Cerebellar cortex (tissue), 1 donor: ENCODE measurements at places on chromosomes 5 and 9.

DNA sequence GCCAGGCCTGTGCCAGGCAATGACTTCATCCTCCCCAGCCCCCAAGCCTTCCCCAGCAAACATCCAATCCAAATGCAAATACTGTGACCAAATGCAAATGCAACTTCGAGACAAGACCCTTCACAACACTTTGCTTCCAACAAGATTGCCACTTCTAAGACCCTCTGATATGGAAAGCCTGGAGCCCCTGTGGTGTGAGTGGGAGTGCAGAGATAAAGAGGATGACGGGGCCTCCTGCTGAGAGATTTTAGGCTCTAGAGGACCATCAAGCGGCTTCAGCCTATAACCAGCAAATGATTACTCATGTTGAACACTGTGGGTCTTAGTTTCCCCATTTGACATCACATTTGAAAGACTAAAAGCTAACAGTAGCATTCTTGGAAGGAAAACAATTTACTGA lies 46.6 kb upstream of the GABRP start:
- no peak for DNase-seq

- no peak for DNase-seq
Measured at GRCh38 chr5:92418341-92418740, 1035.2 kb upstream of the ARRDC3 start.

DNA sequence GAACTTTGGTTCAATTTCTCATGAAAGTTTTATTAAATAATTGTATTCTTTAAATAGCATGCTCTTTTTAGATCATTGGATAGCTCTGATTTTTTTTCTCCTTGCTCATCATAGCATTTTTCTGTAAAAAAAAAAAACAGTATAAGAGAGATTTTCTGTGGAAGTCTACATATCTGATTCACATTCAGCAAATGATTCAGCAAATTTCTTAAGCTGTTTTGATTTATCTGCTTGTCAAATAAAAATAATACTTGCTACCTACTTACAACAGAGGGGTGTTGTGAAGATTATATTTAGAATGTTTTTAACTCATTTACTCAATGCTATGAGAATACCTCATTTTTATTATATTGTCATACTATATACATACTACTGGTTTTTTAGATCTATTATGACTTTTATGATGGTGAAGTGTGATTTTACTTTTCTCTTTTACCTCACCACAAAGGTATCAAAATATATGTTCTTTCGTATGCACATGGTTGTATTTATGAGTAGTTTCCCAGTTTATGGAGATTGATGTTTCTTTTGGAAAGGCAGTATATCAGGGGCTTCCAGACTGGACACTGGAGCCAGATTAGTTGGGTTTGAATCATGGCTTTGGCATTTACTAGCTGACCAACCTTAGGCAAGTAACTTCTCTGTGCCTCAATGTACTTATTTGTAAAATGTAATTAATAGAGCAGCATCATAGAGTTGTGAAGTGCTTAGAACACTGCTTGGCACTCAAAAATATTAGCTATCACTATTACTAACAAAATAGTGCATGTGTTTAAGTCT lies 25.5 kb downstream of the TNPO1 start:
- no peak for DNase-seq

DNA sequence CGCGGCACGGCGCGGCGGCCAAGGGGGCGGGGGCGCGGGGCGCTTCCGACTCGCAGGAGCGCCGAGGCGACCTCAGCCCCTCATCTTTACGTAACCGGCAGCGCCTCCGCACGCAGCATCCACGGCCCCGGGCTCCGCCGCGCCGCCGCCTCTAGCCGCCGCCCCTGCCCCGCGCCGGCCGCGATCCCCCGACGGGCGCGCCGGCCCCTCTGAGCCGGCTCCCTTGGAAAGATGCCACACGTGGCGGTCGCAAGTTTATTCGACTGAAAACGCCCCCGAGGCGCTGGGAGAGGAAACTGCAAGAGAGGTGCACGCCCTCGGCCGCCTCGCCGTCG lies 1.0 kb downstream of the KLF9 start:
- DNase-seq = no peak

DNA sequence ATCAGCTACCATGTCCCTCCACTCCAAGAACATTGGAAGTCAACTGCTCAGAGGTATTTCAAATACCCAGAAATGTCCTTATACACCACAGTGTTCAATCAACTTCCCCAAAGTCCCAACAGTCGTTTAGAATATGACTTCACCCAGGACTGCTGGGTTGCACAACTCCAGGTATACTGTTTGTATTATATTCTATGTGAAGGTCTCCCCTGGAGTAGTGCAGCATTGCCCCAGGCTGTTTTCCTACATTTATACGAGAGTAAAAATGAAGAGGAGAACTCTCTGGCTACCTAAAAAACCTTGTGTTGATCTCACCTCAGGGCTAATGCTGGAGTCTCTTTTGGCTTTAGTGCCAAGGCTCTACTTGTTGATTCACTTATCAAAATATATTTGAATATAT lies 183.6 kb upstream of the MAP3K1 start:
- no peak for DNase-seq

GRCh38 chr5:98492258-98492657 lies 281.2 kb upstream of the RGMB start:
- no peak for DNase-seq

DNA sequence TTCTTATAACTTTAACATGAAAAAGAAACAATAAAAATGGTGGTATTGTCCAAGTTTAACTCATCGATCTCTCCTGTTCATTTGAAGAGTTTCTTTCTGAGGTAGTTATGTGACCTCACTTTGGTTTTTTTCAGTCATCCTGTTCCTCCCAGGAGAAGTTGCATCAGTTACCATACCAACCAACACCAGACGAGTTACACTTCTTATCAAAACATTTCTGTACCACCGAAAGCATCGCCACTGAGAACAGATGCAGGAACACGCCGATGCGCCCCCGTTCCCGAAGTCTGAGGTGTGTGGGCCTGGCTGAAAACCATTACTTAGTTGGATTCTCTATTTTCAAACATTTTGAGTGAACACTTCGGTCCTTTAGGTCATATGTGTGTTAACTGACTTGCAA lies 96.3 kb downstream of the CD180 start:
- DNase-seq = no peak

DNA sequence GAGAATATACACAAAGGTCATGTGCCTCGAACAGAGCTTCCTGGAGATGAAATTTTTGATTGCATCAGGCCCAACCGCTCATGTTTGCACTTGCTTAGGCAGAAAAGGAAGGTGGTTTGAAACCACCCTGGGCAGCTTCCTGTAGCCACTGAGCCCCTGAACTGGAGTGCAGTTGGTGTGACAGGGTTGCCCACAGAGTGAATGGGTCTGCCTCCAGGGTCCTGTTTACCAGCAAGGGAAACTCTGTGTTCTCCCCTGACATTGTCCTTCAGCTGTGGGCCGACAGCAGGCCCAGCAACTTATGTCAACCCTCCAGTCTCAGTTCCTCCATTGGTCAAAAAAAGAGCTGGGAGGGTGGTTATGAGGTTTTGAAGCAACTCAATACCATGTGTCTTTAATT lies 289.6 kb downstream of the KIF4B start:
- no peak for DNase-seq

GRCh38 chr5:2514484-2514883 lies 237.0 kb downstream of the IRX2 start:
- no peak for DNase-seq

DNA sequence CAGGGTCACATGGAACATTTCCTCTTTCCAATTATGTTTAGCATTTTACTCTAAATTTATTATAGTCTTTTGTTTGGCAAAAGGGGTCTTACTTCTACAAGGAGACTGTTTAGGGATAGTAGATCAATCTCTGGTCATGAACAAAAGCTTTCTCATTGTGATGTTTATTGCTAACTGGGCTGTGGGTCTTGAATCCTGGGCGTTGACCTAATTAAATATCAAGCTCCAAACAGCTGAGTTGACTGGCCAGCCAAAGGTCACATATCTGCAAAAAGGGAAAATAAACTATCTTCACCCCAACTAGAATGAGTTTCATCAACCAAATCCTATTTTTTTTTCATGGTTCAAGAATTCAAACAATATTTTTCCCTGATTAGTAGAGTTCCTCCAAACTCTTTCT lies 245.4 kb upstream of the TUT7 start:
- no peak for DNase-seq

GRCh38 chr5:123124859-123125595 lies 36.0 kb downstream of the PRDM6 start:
- DNase-seq = no peak

GRCh38 chr9:136700959-136701667 lies 11.3 kb upstream of the DIPK1B start:
- DNase-seq = no peak

GRCh38 chr5:150606476-150606875 lies 34.0 kb upstream of the SYNPO start:
- DNase-seq = no peak

GRCh38 chr5:132289097-132289496 lies 5.1 kb upstream of the SLC22A4 start:
- DNase-seq = no peak

- DNase-seq = no peak
Measured at GRCh38 chr5:145470396-145470979, 364.7 kb downstream of the PRELID2 start.

DNA sequence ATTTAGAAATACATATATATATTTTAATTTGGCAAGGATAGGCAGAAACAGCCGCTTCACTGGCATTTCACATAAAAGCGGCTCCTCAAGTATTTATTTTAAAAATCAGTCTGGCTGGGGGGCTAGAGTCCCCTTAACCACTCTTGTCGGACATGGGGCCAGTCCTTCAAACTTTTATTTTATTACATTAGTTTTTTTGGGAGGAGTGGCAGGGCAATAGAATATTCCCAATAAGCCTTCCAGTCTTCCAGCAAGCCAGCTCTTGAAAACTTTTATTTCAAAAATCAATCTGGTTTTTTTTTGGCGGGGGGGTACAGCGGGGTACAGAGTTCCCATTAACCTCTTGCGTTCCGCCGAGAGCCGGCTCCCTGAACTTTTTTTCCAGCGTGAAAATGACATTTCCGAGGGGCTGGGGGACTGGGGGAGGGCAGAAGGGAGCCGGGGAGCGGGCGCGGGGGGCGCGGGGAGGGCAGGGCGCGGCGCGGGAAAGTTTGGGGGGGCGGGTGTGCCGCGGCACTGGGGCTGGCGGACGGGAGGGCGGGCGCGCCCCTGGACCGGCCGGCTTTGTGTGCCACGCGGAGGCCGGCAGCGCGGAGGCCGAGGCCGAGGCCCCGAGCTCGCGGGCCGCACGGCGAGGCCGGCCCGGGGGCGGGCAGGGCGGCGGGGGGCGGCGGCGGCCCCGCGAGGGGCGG lies 504 bp upstream of the ZNF618 start:
- no peak for DNase-seq

GRCh38 chr9:16012621-16013020 lies 459.8 kb downstream of the CCDC171 start:
- no peak for DNase-seq

DNA sequence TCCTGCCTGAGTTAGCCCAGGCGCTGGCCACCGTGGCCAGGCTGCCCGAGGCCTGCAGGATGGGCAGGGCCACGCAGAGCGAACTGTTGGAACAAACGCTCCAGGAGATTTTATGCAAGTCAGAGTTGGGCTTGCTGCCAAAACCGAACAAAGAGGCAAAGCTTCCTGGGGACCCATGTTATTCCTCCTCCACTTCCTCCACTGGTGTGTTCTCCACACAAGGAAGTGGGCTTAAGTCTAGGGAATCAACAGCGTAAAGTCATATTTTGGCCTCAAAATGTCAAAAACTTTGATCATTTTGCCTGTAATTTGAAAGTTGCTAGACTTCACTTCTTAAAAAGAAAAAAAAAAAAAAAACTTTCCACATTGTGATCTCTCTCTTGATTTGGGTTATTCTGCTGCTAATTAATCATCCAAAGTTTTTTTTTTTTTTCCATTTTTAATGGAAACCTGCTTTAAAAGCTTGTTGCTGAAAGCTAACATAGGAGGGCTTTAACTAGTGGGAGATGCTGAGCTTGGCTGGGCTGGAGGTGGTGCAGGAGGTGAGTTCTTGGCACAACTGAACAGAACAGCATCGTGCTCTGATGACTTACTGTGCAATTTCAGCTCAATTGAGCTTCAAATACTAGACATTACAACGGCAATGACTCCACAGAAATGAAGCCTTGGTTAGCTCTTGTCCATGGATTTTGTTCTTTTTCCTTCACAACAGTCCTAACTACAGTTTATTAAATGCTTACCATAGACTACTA lies 73.0 kb downstream of the PTPDC1 start:
- DNase-seq = no peak

DNA sequence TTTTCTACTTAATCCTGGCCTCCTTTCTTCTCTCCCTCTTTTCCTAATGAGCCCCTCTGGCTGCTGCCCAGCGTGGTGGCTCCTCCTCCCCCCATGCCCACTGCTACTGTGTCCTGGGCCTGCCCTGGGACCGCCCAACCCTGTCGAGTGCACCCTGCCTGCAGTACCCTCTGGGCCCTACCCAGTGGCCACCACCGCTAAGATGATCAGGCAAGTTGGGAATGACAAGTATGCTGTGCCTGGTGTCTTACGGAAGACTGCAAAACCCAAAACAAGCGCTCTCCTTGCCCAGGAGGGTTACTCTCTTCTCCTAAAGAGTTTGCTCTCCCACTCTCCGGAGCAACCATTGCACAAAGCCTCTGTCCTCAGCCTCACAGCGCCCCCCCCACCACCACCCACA lies 273.7 kb downstream of the SYK start:
- DNase-seq = no peak

- DNase-seq = no peak
Measured at GRCh38 chr5:84131372-84131771, 253.3 kb downstream of the EDIL3 start.

DNA sequence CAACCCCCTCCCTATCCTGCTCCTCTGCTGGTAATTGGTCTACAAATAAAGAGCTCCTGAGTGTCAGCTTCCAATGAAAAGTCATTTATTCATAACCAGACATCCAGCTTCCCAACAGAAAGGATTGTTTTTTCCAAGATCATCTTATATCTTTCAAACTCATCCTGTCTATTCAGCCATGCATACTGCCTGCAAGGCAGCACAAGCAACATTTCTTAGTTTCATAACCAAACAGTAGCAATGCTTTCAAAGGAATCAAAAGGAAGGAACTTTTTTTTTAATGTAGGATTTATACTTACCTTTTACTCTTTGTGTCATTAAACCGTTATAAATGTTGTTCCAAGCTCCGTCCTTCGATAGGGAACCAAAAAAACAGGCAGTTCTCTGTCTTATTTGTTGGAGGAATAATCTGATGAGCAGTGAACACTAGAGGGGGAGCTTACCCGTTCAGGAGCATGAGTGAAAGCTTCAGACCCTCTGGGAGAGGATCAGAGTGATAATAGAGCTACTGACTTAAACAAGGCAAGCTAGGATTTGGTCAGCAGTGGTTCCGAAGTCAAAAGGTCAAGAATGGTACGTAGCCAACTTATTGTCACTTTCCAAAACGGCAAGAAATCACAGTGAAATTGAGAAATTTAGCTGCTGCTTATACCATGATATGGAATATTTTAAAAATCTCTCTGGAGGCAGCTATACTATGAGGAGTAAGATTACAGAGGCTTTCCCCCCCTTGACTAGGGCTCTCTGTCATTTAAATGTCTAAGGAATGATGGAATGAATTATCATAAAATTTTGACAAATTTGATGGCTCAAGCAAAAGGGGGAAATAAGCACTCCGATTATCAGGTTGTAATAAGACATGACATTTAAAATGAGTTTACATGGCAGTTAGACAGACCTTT lies 892.9 kb downstream of the NR2F1-AS1 start:
- DNase-seq = peak; percentile 90

GRCh38 chr9:16180546-16180945 lies 627.7 kb downstream of the CCDC171 start:
- no peak for DNase-seq

- peak; percentile 54 for DNase-seq
Measured at GRCh38 chr9:94031380-94031779, 52.9 kb upstream of the PTPDC1 start.

GRCh38 chr9:127975376-127976315 lies 5.1 kb downstream of the EEIG1 start:
- DNase-seq = no peak
